Esophagus muscularis mucosa (tissue), 4 donors: ENCODE measurements at places on chromosomes 12 and 14. TPM values are rescaled to one million over a fixed set of nuclear protein-coding genes. Genes with fewer than 3 reads are reported as not detected.
A peak's percentile ranks its signal among the peaks of the same experiment; 100 is the strongest.

Gene KRT8
- total RNA-seq, result 504 TPM

Gene GSG1
- not detected for total RNA-seq

Gene SLCO1B1
- total RNA-seq, result not detected

Gene ESRRB
- total RNA-seq, result 0.17 TPM

Gene CLEC12A
- total RNA-seq, result 1.5 TPM

Gene RTN1
- 10.9 TPM for total RNA-seq

Gene TAS2R13
- total RNA-seq, result 0.52 TPM

Gene HECTD1
- total RNA-seq, result 177 TPM

- H3K27ac ChIP-seq, result peak overlapping the region; percentile 99
- peaks cover 18% of the 10 kb centered on the region for H3K36me3 ChIP-seq
- no peaks in the 10 kb centered on the region for H3K27me3 ChIP-seq
These were observed 2.4 kb upstream of the CRIP1 start for GRCh38 chr14:105484069-105484996.

DNA sequence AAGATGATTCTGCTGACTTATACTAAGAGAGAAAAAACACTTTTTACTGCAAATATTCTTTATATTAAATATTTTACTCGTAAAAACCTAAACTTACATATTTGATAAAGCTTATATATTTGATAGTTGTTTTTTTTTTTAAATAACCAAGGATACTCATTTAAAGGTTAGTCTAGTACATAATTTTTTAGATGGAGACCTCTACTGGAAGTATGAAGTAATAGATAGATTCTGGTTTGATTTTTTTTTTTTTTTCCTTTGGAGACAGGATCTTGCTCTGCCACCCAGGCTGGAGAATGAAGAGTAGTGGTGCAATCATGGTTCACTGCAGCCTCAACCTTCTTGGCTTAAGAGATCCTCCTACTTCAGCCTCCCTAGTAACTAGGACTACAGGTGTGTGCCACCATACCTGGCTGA, 16.4 kb downstream of the ARID2 start:
- peaks cover 32% of the 10 kb centered on the region for H3K4me1 ChIP-seq
- H3K27me3 ChIP-seq, result no peaks in the 10 kb centered on the region
- no peak overlapping the region for H3K27ac ChIP-seq
- no peaks in the 10 kb centered on the region for H3K36me3 ChIP-seq
- no peak overlapping the region for H3K4me3 ChIP-seq
- DNase-seq, result no peak

- no peaks in the 10 kb centered on the region for H3K27me3 ChIP-seq
- no peak overlapping the region for H3K27ac ChIP-seq
- peaks cover 8% of the 10 kb centered on the region for H3K4me1 ChIP-seq
- no peak for DNase-seq
These were observed 37.4 kb downstream of the ANKRD9 start for GRCh38 chr14:102471921-102472790.

DNA sequence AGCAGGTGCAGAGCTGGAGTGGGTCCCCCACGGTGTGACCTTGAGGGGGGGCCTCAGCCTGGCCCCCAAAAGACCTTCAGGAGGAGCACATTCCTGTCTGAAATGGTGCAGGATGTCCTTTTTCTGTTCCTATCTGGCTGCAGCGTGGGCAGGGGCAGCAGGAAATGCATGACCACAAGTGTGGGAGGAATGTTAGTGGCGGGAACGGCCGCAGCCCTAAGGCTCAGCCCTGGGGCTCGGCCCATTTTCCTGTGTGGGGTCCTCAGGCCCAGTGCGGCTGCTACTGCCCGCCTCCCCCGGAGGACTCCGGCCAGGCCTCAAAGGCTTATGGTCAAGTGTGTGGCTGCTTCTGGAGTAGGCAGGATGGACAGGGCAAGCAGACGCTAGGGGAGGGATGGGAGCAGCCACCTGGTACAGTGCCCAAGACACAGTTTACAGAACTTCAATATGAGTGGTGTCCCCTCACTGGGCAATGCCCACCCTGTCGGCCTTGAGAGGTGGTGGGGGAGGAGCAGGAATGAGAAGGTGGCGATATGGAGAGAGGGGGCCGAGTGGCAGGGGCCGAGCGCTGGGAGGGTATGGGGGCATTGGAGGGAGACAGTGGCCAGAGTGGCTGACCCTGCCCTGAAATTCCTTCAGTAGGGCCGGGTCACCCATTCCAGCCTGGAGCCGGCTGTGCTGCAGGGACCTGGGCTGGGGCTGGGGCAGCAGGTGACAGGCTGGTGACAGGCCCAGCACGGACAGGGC, 137.4 kb downstream of the CALM1 start:
- no peaks in the 10 kb centered on the region for H3K36me3 ChIP-seq
- H3K4me1 ChIP-seq, result peaks cover 33% of the 10 kb centered on the region
- no peaks in the 10 kb centered on the region for H3K27me3 ChIP-seq

DNA sequence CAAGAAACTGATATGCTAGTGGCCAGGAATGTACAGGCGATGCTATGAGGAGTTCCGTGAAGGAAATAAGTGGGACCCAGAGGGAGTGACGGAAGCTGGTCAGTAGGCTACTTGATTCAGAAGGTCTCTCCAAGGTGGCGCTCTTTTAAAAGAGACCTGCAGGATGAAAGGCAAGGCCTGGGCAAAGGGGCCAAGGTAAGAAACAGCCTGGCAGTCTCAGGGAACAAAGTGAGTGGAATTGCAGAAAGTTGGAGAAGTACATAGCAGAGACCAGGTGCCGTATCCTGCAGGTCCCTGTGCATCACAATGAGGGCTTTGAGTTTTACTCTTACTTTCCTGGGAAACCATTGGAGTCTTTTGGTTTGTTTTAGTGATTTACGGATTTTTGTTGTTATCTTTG, 905.6 kb downstream of the BCL11B start:
- no peak overlapping the region for H3K4me3 ChIP-seq
- H3K36me3 ChIP-seq, result no peaks in the 10 kb centered on the region
- H3K27ac ChIP-seq, result no peak overlapping the region
- no peaks in the 10 kb centered on the region for H3K4me1 ChIP-seq
- no peaks in the 10 kb centered on the region for H3K27me3 ChIP-seq

- H3K27me3 ChIP-seq, result no peaks in the 10 kb centered on the region
- peaks cover 9% of the 10 kb centered on the region for H3K4me1 ChIP-seq
- H3K27ac ChIP-seq, result no peak overlapping the region
These were observed 2.1 kb upstream of the PLEK2 start for GRCh38 chr14:67413806-67414769.

DNA sequence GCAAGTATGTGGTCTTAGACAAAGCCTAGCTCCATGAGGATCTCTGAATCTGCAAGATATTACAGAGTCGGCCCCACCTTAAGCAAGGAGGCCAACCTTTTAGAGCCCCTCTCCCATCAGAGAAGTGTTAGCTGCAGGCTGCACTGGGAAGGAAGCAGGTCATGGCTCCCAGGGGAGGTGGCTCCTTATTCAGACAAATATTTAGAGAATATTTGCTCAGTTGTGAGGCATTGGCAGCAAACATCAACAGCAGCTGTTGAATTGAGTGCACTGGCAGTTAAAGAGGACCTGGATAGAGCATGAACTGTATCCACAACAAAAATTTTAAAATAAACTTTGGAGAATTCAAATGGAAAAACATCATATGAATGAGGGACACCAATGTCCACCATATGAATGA, 44.7 kb downstream of the FSCB start:
- no peak overlapping the region for H3K27ac ChIP-seq
- H3K4me1 ChIP-seq, result no peaks in the 10 kb centered on the region
- DNase-seq, result no peak
- H3K36me3 ChIP-seq, result no peaks in the 10 kb centered on the region
- no peaks in the 10 kb centered on the region for H3K27me3 ChIP-seq
- no peak overlapping the region for H3K4me3 ChIP-seq

GRCh38 chr12:95017482-95017881, 14.0 kb upstream of the NDUFA12 start:
- H3K4me1 ChIP-seq, result no peaks in the 10 kb centered on the region
- no peak for DNase-seq
- peaks cover 3% of the 10 kb centered on the region for H3K36me3 ChIP-seq
- no peak overlapping the region for H3K4me3 ChIP-seq

DNA sequence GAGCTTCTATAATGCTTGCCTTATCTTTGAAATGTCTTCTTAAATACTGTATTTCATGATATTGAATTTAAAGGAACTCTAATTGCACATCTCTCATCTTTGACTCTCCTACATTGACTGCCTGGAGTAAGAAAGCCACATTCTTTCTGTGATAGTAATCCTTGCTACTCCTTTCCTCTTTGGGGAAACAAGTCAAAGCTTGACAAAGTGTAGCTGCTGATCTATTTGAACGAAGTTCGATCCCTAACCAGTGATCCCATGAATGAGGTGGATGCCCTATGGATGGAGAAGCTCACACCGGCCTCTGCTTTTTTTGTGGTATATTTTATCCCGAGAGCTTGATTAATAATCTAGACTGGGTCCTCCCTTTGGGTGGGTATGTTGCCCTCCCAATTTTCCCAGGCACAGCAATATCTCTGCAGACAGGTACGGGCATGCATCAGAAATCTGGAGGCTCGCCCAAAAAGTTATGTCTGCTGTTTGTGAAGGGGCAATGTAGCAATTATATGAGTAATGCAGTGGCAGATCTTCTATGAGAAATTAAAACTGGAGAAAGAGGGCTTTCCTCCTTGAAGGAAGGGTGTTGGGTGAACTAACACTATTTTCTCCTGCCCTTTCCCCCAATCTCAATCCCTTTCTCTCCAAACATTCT, 163.0 kb upstream of the FRMD6 start:
- no peak overlapping the region for H3K27ac ChIP-seq
- DNase-seq, result no peak
- H3K4me1 ChIP-seq, result peaks cover 12% of the 10 kb centered on the region

- H3K4me1 ChIP-seq, result peaks cover 9% of the 10 kb centered on the region
- no peaks in the 10 kb centered on the region for H3K36me3 ChIP-seq
- no peaks in the 10 kb centered on the region for H3K27me3 ChIP-seq
- H3K27ac ChIP-seq, result no peak overlapping the region
These were observed 21.8 kb downstream of the VDR start for GRCh38 chr12:47882781-47883546.

DNA sequence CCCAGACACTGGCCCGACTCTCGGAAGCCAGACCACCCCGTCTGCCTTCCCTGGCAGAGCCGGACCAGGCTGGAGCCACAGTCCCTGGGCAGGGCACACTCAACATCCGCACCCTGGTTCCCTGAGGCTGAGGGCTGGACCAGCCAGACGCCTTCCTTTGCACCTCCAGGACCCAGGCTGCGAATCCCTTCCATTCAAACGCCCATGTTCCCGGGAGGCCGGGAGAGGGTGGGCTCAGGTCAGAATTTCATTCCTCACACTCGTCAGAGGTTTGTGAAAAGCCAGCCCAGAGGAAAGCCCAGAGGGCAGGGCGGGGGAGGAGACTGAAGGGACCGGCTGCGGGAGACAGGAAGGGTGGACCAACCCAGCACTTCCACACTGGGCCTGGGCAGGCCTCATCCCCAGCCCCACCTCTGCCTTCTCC, 58.7 kb downstream of the LRRC74A start:
- no peak overlapping the region for H3K4me3 ChIP-seq
- H3K36me3 ChIP-seq, result no peaks in the 10 kb centered on the region
- no peaks in the 10 kb centered on the region for H3K27me3 ChIP-seq
- H3K4me1 ChIP-seq, result peaks cover 22% of the 10 kb centered on the region

DNA sequence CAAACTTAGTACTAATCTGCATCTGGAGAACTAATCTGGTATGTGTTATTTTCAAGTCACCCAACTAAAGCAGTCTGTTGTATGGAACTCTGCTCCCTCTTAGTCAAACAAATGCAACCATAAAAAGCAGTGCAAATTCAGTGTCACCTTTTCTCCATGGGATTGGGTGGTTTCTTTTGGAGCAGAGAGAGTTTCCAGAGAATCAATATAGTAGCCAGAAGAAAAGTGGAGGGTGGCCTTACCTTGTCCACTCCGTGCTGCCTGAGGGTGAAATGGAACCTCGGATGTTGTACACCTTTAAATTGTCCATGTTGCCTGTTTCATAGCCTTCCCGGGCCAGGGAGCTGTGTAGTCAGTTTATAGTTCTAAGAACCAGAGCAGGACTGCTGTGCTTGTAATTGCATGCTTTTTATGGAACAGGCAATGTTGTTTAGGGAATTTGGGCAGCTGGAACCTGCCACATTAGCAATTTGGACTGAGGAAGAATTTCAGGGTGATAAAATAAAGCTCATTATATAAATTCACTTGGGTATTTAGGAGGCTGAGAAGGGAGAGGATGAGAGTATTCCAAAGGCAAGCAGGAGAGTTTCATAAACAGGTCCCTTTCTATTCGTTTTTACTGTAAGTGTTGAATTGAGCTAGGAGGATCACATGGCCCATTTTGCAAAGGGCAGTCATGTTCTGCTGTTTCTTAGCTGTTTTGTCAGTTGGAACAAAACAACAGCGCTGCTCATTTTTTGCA, 60.5 kb downstream of the CRADD start:
- H3K27ac ChIP-seq, result peak overlapping the region; percentile 70
- H3K4me1 ChIP-seq, result peaks cover 43% of the 10 kb centered on the region
- DNase-seq, result no peak
- no peak overlapping the region for H3K4me3 ChIP-seq

- no peak for DNase-seq
- no peaks in the 10 kb centered on the region for H3K36me3 ChIP-seq
- no peak overlapping the region for H3K4me3 ChIP-seq
- no peaks in the 10 kb centered on the region for H3K27me3 ChIP-seq
These were observed 71.7 kb downstream of the DNAH10 start for GRCh38 chr12:123833830-123834229.

GRCh38 chr14:90442388-90442787, 45.6 kb downstream of the CALM1 start:
- no peaks in the 10 kb centered on the region for H3K4me1 ChIP-seq
- no peak for DNase-seq
- H3K27me3 ChIP-seq, result no peaks in the 10 kb centered on the region

DNA sequence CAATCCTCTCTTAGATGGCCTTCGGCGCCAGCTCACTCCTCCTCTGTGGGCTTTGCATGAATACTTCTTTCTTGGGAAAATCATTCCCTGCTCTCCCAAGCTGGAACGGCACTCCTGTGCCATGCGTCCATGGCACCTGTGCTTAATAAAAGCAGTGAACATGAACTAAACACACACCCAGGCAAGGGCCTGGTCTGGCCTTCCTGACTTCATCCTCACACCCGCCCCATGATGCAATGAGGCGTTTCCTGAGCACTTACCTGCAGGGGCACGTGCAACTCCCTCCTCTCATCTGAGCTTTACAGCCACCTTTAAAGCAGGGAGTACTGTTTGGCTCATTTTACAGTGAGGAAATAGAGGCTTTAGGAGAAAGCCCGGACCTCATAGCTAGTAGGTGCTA, 219.8 kb downstream of the SLC41A2 start:
- H3K36me3 ChIP-seq, result no peaks in the 10 kb centered on the region
- no peak overlapping the region for H3K4me3 ChIP-seq
- no peak for DNase-seq
- no peak overlapping the region for H3K27ac ChIP-seq

- H3K27me3 ChIP-seq, result no peaks in the 10 kb centered on the region
- no peak overlapping the region for H3K4me3 ChIP-seq
- H3K36me3 ChIP-seq, result no peaks in the 10 kb centered on the region
- DNase-seq, result no peak
- H3K4me1 ChIP-seq, result no peaks in the 10 kb centered on the region
These were observed 462.1 kb upstream of the ATP2B1 start for GRCh38 chr12:90170740-90171139.

GRCh38 chr12:70402597-70402996, 36.5 kb downstream of the KCNMB4 start:
- H3K4me3 ChIP-seq, result no peak overlapping the region
- H3K4me1 ChIP-seq, result no peaks in the 10 kb centered on the region
- DNase-seq, result no peak
- no peaks in the 10 kb centered on the region for H3K36me3 ChIP-seq
- H3K27ac ChIP-seq, result no peak overlapping the region

- no peak overlapping the region for H3K4me3 ChIP-seq
- H3K4me1 ChIP-seq, result no peaks in the 10 kb centered on the region
- no peak for DNase-seq
These were observed 27.6 kb downstream of the RDH12 start for GRCh38 chr14:67729072-67729885.

- no peak overlapping the region for H3K27ac ChIP-seq
- H3K4me1 ChIP-seq, result no peaks in the 10 kb centered on the region
- no peak for DNase-seq
- no peaks in the 10 kb centered on the region for H3K27me3 ChIP-seq
These were observed 207.9 kb downstream of the SYNE2 start for GRCh38 chr14:64060648-64061096.
